ENCODE measurements at places on chromosomes 1 and 21.

DNA sequence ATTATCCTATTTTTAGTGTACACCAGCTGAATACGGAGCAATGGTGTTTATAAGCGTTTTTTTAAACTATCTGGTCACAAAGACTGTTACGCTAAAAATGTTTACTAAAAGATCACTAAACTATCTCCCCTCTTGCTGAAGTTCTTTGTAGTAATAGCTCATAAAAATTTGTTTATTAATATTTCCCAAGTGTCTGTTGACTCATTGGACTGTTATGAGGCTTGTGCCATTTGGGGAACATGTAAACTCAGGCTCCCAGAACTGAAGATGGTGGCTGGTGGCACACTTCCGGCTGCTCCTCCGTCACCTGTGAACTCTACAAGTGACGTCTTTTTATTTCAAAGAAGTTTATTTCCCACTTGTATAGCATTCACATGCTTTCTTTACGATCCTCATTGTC, 46.3 kb downstream of the AIDA start:
- no peak for DNase-seq

GRCh38 chr1:77534456-77534855, 148.0 kb downstream of the ZZZ3 start:
- no peak for DNase-seq

GRCh38 chr1:248421384-248421783, 18.5 kb downstream of the OR2T1 start:
- no peak for DNase-seq

GRCh38 chr1:89810302-89810701, 10.5 kb upstream of the LRRC8D start:
- no peak for DNase-seq

DNA sequence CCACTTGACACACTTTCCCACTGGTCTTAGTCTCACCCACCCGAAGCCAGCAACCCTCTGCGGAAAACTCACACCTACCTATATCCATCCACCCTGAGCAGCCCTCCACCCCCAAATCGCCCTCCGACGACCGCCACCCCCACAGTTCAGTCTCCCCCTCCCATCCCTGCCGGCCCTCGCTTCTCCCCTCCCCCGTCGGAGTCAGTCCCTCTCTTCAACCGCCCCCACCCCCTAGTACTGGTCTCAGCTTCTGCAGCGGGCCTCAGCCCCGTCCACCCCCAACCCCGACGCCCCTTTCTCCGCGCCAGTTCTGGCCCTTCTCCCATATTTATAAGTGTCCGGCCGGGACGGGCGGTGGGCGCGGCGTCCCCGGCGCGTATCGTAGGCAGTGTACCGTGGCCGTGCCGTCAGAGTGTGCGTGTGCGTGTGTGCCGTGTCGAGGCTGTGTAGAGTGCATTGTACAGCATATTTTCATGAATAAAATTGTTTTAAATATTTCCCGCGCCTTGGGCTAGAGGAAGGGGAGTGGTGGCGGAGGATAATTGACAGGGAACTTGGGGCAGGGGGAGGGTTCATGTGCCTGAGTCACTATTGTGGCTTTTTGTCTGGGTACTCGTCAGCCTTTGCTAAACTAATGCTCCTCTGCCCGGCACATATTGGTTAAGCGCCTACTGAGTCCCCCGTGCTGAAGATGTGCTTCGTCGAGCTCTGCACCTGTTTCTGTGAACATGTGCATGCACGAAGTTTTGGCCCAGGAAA, 22.0 kb downstream of the FOXO6 start:
- DNase-seq, result no peak

DNA sequence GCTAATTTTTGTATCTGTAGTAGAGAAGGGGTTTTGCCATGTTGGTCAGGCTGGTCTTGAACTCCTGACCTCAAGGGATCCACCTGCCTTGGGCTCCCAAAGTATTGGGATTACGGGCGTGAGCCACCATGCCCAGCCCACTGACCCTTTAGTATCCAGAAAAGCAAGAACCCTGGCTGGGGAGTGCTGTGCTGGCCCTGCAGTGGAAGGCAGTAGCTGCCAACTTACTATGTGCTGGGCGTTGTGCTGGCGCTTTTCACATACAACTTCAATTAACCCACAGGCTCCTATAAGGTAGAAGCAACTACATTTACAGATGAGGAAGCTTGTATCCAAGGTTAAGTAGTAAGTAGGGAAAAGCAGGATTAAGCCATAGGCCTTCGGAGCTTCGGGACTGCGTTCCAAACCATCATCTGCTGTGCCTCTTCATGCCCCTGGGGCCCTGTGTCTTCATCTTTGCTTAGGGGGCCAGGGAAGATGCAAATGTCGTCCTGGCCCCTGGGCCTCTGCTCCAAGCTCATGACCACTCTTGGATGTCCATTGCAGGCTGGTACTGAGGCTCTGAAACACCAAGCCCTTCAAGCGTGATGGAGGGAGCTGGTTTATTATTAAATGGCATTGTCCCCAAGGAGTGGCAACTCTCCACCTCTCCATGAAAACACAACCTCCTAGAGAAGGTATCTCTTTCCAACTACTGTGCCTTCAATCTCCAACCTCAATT, 8.7 kb upstream of the CPLANE2 start:
- DNase-seq, result peak; percentile 42
